Activated CD4-positive, alpha-beta T cell treated with anti-CD3 and anti-CD28 coated beads for 1 hour (primary cell): ENCODE measurements at places on chromosomes 11 and 22.

DNA sequence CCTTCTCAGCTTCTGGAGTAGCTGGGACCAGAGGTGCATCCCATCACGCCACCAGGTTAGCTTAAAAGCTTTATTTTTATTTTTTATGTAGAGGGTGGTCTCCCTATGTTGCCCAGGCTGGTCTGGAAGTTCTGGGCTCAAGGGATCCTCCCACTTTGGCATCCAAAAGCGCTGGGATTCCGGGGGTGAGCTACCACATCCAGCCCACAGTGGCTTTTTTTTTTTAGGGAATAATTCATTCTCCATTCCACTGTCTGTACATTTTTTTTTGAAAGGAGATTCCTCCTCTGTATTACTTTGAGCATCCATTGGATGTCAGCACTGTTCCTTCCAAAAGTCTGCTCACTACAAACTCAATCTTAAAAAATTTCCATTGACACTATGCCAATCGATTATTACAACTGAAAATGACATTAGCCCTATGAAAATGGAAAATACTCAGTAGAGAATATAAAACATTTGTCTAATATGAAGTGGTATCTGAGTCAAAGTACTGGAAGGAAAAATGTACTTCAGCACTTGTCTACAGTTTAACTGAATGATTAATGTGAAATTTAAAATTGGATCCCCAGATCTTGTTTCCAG, 1.3 kb upstream of the LPXN start:
- no peak for DNase-seq

DNA sequence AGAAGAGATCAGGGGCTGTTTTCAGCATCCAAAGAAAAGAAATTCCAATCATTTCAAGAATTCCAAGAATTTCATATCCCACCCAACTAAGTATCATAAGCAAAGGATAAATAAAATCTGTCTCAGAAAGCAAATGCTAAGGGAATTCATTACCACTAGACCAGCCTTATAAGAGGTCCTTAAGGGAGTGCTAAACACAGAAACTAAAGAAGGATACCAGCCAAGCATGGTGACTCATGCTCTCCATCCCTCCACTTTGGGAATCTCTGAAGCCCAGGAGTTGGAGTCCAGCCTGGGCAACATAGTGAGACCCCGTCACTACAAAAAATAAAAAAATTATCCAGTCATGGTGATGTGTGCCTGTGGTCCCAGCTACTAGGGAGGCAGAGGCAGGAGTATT, 17.8 kb downstream of the FADD start:
- no peak for DNase-seq

DNA sequence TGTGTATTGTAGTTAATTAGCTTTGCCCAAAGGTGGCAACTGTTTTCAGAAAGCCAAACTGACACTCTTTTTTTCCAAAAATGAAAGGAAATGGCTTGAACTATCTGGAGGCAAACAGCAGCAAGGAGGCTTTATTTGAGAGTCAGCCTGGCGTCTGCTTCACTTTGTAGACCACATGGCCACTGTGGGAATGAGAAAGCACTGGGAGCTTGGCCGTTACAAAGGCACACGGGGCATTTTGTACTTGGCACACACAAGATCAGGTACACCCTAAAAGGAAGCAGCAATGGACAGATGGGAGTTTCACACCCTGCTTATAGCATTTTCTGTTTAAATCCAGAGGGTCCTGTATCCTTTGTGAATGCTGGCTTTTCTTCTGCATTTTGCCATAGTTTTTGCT, 126.3 kb downstream of the MPPED2 start:
- no peak for DNase-seq

GRCh38 chr11:128767591-128768001, 73.7 kb downstream of the FLI1 start:
- no peak for DNase-seq

DNA sequence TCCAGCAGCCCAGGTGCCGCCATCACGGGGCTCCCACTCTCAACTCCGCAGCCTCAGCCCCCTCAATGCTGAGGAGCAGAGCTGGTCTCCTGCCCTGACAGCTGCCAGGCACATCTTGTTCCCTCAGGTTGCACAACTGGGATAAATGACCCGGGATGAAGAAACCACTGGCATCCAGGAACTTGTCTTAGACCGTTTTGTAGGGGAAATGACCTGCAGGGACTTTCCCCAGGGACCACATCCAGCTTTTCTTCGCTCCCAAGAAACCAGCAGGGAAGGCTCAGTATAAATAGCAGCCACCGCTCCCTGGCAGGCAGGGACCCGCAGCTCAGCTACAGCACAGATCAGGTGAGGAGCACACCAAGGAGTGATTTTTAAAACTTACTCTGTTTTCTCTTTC, at the start of gene SAA1:
SAA1 (plus strand) TSS at position 316 of the 400 bp plus-strand sequence. CDS start 624 bp downstream, outside the sequence.
- DNase-seq, result no peak

- DNase-seq, result no peak
Observed at GRCh38 chr22:17876306-17876831, 102.1 kb upstream of the BID start.

- no peak for DNase-seq
Observed at GRCh38 chr11:104772806-104773241, 125.4 kb downstream of the CASP12 start.
